MV-4-11 (cell line): ENCODE measurements at places on chromosomes 13 and 19.

GRCh38 chr13:49099513-49099877 is 120.6 kb upstream of the MLNR start:
- no peak for DNase-seq

DNA sequence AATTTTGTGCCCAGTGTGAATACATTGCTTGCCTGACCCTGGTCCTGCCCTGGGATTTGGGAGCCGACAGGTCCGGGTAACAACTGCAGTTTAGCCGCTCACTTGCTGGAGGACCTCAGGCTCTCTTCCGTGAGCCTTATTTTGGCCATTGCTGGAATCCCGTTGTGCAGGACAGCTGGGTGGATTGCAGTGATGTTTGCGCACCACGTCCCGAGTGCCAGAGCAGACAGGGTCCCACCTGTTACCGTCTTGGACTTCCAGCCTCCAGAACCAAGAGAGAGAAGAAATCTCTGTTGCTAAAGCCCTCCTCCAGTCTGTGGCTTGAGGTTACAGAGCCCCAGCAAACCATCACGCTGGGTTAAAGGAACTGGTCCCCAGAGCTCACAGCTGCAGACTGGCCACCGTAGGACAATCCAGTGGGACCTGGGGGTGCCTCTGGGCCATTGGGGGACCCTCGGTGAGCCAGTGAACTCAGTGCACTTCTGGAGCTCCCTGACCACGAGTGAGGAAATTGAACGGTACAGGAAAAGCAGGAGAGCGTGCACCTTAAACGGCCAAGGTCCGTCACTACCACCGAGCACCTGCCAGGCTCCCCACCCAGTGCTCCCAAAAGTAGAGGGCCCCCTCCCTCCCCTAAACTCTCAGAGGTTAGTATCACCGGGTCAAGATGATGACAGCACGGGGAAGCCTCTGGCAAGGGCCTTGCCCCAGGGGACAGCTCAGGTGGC is 92.9 kb downstream of the GNG7 start:
- peak; percentile 43 for DNase-seq

- DNase-seq = no peak
Measured at GRCh38 chr13:110503979-110504499, 57.5 kb downstream of the RAB20 start.

DNA sequence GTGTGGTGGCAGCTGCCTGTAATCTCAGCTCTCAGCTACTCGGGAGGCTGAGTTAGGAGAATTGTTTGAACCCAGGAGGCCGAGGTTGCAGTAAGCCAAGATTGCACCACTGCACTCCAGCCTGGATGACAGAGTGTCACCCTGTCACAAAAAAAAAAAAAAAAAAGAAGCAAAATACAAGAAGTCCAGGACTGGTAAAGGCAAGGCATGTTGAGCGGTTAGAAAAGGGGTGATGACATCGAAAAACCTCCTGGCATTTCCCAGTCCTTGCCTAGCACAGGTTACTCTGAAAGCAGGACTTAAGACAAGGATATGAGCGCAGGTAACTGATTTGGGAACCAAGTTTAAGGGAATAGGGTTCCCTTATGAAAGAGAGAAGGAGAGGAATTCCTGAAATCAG is 2.5 kb upstream of the LILRB4 start:
- peak; percentile 77 for DNase-seq

GRCh38 chr19:29530540-29531457 is 5.0 kb downstream of the VSTM2B start:
- DNase-seq = no peak

- no peak for DNase-seq
Measured at GRCh38 chr19:1407528-1408299, at the start of gene DAZAP1. DAZAP1 (plus strand) TSS chr19:1407586; CDS start chr19:1407774, 188 bp downstream.
